ENCODE measurements at places on chromosomes 5 and 9.

GRCh38 chr9:106622164-106622487, 240.8 kb upstream of the ZNF462 start:
- DNase-seq: peak; percentile 14

- DNase-seq: no peak
These were observed 18.0 kb downstream of the NNT start for GRCh38 chr5:43620944-43621505.

DNA sequence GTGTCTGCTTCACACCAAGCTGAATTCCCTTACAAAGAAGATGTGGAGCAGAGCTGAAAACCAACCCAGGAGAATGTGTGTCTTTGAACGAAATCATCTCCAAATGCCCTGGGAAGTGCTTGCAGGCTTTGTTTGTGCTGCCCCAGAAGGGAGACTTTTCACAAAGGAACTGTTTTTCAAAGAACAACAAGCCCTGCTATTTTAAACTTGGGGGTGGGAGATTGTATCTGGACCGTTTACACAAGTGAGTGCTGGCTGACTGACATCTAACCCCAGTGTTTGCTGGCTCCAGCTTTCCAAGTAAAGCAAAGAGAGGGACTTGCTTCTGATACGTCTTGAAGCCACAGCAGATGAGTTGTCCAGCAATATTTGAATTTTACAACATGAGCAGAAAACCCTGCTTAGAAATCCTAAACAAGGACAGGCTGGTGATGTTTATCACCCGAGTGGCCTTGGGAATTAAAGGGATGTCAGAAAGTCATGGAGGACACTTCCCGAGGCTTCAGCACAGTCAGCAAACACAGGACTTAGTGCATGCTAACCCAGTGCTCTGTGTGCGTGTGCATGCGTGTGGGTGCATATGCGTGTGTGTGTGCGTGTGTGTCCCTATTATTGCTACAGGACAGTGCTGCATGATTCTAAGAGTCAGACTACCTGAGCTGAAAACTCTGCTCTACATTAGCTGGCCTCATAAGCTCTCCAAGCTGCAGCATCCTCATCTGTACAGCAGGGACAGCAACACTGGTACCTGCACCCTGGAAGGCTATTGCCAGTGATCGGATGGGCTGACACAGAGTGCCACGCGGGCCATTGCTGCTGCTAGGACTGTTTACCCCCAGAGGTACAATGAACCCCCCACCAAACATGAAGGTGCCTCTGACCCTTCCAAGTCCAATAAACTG, 1.4 kb downstream of the ADAMTS12 start:
- no peak for DNase-seq

DNA sequence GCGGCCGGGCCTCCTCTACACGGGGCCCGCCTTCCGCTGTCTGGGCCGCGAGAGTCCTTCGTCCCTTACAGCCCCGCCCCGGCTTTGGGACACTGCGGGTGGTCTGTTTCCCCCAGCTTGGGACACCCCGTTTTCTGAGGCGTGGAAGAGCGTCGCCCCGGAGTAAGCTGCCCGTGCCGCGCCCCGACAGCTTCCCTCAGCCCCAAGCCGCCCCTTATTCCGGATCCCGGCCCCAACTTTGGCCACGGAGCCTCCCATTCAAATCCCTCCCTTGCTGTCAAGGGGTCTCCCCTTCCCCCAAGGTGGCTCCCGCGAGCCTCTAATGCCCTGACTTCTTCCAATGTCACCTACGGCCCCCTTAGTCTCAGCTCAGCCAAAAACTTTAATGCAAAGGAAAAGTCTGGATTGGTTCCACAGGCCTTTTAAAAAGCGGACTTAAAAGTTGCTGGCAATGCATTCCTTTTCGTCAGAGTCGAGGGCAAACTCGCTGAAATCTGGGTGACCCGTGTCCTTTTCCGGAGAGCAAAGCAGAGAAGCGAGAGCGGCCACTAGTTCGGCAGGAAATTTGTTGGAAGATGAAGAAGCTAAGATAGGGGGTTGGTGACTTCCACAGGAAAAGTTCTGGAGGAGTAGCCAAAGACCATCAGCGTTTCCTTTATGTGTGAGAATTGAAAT, 19.8 kb downstream of the EXOSC2 start:
- no peak for DNase-seq

DNA sequence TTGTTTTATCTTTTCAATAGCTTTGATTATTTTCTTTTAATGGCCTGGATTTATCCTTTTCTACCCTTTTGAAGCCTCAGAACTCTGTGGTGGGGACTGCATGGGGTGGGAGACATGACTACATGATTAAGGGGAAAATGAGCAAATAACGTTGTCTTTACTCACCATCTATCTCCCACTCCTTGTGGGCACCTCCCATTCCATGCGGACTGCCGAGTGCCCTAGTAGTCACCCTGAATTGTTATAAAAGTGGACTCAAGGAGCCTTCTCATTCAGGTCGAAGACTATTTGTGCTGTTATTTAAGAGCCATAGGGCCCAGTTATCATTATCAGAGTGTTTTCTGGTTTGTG, 281.8 kb downstream of the MLLT3 start:
- DNase-seq: no peak
